Upper lobe of left lung (tissue), 6 donors: ENCODE measurements at places on chromosomes 5 and 9. TPM values are rescaled to one million over a fixed set of nuclear protein-coding genes. Genes with fewer than 3 reads are reported as not detected.

DNA sequence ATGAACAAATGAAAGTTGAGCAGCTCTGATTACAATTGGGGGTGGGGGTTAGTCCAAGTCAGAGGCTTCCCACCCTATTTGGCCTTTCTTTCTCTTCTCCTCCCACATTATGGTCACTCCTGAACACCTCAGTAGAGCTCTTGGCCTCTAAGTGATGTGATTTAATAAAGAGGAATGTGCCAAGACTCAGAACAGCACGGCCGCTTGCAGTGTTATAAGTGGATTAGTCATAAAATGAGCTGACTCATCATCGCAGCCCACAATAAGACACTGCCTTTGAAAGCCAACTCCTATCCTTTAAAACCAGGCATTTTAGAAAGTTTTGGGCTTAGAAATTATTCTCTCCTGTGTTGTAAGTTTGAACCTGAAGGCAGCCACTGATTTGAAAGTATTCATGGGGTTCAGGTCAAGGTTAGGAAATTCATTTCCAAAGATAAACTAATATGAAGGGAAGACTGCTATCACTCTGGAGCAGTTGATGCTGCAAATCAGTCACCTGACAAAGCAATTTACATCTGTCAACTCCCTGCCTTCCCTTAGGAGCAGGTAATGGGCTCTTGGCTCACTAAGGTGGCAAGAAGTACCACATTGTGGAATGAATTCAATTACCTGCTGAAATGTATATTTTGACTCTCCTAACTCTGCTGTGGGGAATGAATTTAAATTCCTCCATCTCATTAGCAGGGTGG, 283.6 kb upstream of the NMUR2 start:
- DNase-seq, result peak; percentile 33

DNA sequence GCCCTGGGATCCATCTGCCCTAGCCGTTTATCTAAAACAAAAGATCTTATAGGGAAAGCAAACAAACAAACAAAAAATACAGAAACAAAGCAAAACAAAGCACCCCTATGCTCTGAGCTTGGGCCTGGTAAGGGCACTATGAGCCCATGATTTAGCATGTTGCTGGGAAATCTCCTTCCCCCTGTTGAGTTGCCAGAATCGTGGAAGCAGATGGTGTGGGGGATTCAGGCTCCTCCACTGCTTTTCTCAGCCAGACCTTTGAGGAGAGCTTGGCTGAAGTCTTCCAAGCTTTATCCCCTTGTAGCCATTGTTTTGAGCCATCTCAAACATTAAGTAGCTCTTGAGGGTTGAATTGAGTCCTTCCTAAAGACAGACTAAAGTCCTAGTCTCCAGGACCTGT, 29.9 kb downstream of the TMC1 start:
- no peak for DNase-seq

Gene ACOT12
- not detected for total RNA-seq

Gene TAS2R1
- not detected for total RNA-seq

DNA sequence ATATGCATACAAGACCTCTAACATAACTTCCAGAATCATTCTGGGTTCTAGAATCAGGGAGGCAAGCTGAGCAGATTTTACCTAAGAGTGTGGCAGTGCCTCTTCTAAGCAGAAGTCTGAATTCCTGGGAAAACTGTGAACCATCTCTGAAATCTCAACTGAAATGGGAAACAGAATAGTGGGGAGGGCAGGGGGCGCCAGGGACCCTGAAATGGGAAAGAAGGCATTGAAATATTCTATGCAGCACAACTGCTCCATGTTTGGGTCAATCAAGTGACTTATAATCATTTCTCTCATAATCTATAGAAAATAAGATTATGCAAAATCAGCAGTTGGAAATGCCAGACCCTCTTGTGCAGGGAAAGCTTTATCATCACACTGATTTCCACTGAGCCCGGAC, 156.1 kb downstream of the EBF1 start:
- no peak for DNase-seq

GRCh38 chr5:88758591-88758990, 124.4 kb downstream of the MEF2C start:
- no peak for DNase-seq

GRCh38 chr9:137448602-137448962, 7.4 kb upstream of the ENTPD8 start:
- DNase-seq, result no peak

Gene PTAR1
- 40.9 TPM for total RNA-seq

GRCh38 chr9:95666096-95666784, 149.5 kb upstream of the PTCH1 start:
- no peak for DNase-seq

Gene IFNB1
- total RNA-seq, result not detected

- no peak for DNase-seq
Measured at GRCh38 chr5:179410291-179411160, 65.3 kb upstream of the ADAMTS2 start.

DNA sequence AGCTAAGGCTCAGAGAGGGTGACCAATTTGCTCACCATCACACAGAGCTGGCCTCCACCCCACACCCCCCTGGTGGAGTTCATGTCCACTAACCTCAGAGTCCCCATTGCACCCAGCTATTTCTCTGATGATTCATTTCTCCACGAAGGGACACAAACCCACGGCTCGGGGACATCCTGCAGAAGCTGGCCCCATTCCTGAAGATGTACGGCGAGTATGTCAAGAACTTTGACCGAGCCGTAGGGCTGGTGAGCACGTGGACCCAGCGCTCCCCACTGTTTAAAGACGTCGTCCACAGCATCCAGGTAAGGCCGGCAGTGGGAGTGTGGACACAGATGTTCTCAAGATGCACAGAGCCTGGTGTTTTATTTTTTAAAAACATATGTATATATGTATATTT, 52.6 kb upstream of the SUSD3 start:
- DNase-seq, result no peak

DNA sequence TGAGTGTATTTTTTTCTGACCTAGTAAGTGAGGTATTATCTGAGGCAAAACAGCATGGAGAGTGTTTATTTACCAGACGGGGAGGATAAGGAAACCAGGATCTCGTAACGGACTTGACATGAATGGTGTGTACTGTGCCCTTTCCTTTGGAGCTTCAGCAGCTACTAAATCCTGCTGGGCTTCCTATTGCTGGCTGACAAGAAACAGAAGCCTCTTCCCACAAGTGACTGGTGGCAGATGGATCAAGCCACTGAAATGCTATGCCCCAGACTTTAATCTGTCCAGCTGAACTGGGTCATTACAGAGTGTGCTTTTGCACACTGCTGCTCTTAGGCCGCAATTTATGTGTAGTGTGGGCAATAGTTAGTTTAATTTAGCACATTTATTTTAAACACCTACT, 162.7 kb upstream of the MRPS30 start:
- DNase-seq, result no peak

DNA sequence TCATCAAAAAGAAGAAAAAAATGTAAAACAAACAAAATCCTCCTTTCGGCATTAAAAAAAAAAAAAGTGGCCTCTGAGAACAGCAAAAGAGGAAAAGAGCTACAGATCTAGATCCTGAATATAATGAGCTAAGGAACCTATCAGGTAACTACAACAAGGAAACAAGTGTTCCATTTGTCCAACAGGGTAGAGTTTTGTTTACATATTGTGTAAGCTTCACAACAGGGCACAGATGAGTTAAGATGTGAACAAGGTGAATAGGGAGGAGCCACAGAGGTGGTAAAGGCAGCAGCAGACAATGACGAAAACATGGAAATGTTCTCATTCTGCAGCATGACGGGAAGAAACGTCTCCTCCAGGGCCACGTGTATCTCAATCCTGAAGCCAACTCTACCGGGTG, 14.4 kb downstream of the ELP1 start:
- no peak for DNase-seq

Gene CCDC192
- 0.76 TPM for total RNA-seq

DNA sequence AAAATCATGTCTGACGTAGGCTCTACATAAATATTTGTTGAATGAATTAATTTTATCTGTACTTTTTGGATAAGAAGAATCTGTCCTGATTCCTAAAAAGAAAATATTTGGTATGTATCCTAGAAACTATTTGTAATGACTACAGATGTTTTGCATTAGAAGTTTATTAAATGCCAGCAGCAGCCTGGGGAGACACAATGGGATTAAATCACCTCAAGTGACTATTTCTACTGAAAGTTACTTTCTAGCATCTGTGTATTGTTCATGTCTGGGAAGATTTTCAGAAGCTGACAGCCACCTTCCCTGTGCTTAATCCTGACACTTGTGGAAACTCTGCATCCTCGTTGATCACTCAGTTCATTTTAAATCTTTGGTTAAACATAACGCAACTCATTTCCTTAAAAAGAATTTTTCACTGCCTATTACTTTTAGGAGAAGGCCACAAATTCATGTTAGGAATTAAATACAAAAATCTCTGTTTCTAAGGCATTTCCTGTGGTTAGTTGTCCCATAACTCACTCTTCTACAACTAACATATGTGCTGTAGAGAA, 209.3 kb upstream of the PPP1R2B start:
- no peak for DNase-seq

GRCh38 chr5:112121258-112121657, 297.8 kb downstream of the EPB41L4A start:
- no peak for DNase-seq
